GM12878 (cell line): ENCODE measurements at places on chromosomes 7 and 10. TPM values are rescaled to one million over a fixed set of nuclear protein-coding genes. Genes with fewer than 3 reads are reported as not detected.

Gene AKR1D1
- total RNA-seq = not detected in 2 replicates

- DNase-seq = no peak
These were observed 884 bp upstream of the PRF1 start for GRCh38 chr10:70603449-70603801.

- DNase-seq = no peak
These were observed at the start of gene NOS3 for GRCh38 chr7:150990416-150991186. NOS3 (plus strand) TSS chr7:150991017; CDS start chr7:150993804, 2,787 bp downstream.

DNA sequence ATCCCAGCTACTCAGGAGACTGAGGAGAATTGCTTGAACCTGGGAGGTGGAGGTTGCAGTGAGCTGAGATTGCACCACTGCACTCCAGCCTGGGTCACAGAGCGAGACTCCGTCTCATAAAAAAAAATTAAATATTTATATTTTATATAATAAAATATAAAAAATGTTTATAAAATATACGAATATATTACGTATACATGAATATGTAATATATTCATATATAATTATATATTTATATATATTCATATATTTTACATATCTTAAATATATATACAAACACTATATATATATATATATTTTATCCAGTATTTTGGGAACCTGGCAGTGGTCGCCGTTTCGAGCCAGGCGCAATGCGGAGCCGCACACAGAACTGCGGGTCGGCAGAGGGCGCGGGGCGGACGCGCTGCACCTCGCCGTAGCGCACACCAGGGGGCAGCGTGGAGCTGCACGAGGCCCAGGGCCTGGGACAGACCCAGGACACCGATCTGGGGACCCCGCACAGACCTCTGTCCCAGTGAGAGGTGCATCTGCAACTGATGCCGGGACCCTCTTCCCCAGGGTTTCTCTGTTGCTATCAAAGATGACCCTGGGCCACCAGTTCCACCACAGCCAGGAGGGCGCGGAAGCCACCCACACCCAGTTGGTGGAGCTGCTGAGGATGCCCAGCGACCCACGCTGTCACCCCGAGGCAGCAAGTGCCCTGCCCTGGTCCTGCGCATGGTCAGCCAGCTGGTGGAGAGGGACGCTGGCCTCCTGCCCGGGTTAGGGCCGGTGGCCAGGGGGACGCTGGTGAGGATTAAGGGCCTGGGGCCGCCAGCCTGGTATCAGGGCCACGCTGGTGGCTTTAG lies 22.7 kb downstream of the AP5Z1 start:
- no peak for DNase-seq

Gene RPEL1
- not detected in 2 replicates for total RNA-seq

GRCh38 chr10:96632974-96633710 lies 46.3 kb upstream of the TM9SF3 start:
- no peak for DNase-seq

DNA sequence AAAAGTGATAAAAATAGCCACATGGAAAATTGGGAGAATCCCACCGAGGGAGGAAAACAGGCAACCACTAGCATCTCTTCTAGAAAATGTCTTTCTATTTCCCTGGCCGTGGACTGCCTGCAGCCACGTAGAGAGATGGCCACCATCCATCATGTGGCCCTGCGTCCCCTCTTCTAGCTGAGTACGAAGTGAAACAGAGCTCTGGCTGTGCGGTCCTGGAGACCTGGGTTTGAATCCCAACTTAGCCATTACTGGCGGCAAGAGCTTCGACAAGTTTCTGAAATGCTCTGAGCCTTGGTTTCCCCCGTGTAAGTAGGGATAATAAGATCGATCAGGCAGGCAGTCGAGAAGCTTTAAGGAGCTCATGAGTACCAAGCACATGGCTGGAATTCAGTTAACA lies 32.9 kb downstream of the ZCCHC24 start:
- no peak for DNase-seq

DNA sequence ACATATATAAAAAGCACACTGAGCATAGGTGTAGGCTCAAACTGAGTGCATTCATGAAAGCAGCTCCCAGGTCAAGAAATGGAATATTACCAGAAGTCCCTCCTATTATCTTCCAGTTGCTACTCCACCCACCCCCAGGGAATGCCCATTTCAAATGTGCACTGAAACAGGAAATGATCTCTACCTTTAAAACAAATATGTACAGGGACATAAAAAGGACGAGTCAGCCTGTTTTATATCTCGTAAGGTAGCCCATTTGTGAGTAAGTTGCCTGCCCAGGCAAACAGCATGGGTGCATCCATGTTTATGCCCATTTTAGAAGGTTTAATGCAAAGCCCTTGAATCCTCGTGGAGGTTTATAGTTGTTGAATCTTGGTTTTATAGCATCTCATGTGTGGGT lies 10.4 kb downstream of the FFAR4 start:
- DNase-seq = no peak

- peak; percentile 68 for DNase-seq
These were observed 69.6 kb downstream of the ATXN7L1 start for GRCh38 chr7:105806592-105807447.

DNA sequence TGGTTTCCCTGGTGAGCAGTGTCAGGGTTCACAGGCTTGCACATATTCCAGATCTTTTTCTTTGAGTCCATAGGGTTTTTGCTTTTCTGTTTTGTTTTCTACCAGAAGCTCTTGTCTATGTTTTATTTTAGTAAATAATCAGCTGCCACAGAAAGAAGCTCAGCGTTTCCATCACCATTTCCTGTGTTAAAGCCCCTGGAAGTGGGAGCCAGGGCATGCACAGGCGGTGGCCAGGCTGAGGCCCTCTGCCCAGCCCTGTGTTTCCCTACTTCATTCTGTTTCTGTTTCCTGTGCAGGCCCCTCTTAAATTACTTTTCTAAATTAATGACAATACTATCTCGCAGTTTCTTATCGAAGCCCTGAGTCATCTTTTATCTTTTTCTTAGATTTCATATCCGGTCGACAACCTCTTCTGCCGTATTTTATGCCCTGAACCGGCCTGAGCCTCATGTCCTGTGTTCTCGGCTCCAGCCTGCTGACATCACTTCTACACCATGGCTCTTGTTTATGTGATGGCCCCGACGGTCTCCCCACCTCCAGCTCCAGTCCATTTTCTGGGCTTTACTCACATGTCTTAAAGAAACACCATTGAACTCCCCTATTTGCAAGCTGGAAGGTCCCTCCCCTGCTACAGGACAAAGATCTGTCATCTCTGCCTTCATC lies 442.2 kb downstream of the TCERG1L start:
- no peak for DNase-seq

Gene SLC26A4
- total RNA-seq = not detected in 2 replicates

DNA sequence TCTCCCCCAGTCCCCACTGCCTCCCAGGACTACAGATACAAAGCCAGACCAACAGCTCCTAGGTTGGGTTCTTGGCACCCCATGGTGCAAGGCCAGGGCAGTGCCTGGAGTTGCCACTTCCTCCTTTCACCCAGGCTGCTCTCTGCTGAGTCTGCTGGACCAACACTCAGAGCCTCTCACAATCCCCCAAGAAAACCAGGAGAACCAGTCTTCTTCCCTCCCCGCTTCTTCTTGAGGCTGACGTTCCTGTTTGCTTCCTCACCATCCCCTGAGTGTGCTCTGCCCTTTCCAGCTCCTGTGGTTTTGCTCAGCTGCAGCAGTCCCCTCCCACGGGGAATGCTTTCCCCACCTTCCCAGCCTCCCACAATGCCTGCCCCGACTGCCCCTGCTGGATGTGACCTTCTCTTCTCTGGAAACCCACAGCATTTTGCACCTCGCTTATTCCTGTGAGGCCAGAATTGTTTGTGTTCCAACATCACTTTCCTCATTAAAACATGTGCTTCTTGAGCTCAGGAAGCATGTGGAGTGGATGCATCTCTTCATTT lies 89.9 kb downstream of the GOLGA7B start:
- no peak for DNase-seq
